ENCODE measurements at places on chromosomes 5 and 9.

GRCh38 chr5:133427121-133427777 lies 185.1 kb downstream of the FSTL4 start:
- DNase-seq: no peak

DNA sequence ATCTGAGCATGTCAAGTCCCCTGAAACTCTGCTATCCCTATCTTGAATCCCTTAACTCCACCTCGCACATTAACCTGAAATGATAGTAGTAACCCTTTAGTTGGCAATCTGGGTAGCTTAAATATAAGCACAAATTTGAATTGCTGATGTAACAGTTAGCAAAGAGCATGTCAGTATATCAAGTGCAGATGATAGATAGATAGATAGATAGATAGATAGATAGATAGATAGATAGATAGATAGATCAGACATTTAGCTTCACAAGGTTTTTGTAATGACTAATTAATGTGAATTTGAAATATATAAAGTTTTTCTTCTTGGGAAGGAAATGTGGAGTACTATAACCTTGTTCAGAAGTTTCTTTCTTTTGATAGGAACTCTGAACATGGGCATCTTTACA lies 30.4 kb upstream of the KIF2A start:
- DNase-seq: no peak

DNA sequence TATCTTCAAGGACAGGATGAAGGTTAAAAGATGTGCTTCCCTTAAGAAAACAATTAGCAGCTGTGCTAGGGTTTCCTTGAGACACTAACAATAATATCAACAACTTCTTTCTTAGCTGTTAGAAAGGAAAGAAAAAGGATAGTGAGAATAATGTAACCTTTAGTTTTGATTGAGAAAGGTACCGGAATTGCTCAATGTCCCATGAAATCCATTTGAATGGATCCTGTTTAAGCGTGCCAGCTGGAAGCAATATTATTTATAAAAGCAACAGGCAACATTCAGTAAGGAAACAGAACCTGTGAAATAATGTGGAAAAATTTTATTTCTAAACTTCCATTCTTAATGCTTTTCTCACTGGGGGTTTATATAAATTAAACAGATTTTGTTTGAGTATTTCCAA lies 120.9 kb downstream of the CCDC192 start:
- no peak for DNase-seq

GRCh38 chr5:43601454-43602260 lies 1.3 kb upstream of the NNT start:
- no peak for DNase-seq

- DNase-seq: no peak
Measured at GRCh38 chr5:71600783-71601182, 13.6 kb downstream of the MCCC2 start.

GRCh38 chr9:136170006-136170901 lies 34.7 kb downstream of the LHX3 start:
- no peak for DNase-seq

DNA sequence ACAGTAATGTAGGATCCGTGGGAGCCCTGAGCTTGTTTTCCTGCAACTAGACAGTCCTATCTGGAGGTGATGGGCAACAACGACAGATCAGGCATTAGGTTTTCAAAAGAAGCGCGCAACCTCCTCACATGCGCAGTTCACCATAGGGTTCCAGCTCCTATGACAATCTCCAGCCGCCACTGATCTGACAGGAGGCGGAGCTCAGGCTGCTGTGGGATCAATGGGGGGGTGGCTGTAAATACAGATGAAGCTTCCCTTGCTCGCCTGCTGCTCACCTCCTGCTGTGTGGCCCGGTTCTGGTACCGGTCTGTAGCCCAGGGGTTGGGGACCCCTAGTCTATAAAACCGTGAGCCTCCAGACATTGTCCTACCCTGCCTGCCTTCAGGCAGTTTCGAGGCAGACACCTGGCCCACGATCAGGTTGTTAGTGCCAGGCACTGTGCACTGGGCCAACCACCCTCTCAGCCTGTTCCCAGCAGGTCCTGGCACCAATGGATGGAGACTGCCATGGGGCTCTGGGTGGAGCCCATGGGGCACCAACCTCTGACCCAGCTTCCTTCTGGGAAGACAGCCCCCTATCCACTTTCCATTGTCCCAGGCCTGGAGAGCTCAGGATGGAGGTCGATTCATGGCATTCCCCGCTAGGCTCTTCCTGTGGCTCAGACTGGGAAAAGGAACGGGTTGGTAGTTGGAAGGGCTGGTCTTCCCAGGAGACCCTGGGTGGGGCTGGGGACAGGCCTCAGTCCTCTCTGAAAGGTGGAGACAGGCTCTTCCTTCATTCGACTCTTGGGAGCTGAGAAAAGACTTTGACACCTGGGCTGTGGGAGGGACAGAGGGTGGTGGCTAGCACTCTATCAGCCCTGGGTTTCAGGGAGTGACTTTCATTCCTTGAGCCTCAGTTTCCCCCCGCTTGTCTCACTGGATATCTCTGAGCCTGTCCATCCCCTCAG lies 1.7 kb downstream of the ENDOG start:
- no peak for DNase-seq

DNA sequence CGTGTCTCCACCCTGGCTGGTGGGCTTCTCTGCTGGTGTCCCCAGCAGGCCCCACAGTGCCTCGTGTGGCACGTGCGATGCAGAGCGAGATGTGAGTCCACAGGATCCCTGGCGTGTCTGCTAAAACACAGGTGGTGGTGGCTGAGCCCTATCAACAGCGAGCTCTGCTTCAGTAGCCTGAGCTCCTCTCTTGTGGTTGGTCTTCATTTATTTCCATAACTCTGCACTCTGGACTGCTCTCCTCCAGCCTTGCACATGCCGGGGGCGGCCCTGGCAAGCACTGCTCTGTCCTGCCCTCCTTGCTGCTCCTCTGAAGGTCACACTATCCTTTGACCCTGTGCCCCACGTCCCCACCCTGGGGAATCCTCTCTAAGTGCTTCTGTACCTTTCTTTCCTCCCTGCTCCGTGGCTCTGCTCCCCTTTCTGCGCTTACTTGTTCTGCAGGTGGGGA lies 59.2 kb downstream of the NSUN2 start:
- DNase-seq: no peak

DNA sequence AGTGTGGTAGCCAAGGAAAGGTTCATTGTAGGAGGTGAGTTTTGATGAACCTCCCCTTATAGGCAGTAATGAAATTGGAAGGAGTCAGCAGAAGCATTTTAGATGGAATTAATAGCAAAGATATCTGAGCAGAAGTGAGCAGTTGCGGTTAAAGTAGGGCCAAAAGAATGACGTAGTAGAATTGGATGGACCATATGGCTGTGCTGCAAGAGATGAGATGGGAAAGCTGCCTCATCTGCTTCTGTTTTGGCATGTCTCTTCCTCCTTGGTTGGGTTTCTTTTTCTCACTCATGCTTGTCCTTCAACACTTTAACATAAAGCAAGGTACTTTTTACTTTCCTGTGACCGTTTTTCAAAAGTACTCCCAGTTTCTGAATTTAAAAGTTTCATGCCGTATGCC lies 55.8 kb downstream of the AQP7 start:
- no peak for DNase-seq

DNA sequence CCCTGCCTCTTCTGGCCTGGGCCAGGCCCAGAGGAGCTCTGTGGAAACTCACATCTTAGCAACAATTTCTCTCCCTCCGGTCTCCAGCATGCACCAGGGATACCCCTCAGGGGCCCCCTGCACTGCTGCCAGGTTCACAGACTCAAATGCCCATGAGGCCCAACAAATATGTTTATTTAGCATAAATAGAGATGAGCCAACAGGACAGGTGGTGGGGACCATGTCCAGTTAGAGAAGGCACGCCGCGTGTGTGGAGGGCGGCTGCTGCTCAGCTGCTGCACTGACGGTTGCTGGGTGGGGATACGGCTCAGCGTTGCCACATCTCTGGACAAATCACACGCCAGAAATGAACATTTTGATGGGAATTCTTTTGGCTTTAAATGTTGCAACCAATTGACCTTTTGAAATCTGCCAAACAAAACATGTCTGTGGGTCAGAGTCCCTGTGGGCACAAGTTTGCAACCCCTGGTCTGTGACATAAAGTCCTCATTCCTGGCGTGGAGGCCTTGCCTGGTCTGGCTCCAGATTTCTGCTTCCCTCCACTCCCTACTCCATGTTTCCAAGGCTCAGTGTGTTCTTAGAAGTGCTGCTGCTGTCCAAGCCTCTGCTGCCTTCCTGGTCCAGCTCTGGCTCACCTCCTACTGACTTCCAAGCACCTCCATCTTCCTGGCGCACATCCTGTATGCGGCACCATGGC lies 88.9 kb downstream of the AMBP start:
- DNase-seq: no peak

DNA sequence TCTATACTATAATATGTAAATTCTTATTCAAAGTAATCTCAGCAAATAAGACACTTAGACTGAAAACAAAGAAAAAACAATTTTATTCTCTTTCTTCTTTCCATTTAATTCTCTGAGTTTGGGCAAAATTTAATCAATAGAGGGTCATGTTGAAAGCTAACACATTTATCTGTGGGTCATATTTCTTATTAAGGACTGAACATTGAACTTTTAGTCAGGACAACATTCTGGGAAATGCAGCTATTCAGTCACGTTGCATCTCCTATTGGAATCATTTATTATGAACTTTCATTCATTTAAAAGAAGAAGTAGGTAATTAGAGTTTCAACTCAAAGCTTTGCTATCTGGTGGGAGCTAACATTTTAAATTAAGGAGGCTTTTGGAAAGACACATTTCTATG lies 372.5 kb downstream of the MAN2A1 start:
- no peak for DNase-seq

DNA sequence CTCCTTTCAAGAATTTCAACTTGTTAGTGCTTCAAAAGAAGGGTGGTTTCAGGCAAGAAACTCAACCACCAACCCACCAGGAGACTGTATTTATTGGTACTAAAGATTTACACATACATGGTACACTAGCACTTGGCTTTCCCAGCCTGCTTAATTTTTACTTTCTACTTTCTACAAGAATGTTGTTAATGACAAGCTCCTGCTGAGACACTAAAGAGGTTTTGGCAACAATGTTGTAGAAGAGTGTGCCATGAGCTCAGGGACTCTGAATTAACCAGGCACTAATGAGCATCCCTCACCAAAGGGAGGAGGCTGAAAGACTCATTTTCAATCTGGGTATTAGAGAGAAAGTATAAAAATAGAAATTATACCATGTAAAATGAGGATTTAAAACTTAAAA lies 195.0 kb downstream of the KIAA0825 start:
- no peak for DNase-seq

DNA sequence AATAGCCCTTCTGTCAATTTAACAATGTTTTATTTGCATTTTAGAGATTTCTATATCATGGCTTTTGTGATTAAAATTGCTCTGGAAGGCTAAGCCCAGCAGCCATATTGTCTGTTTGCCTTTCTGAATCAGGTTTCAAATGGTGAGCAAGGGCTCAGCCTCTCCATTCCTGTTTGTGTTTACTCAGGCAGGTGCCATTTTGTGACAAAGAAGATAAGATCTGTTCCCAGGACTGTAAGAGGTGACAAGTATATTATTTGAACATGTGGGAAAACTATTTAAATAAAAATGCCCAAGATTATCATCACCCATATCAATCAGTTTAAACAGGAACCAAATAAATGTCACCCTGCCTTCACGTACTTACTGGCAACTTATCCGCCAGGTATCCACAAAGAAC lies 641.3 kb upstream of the KLF4 start:
- DNase-seq: no peak

GRCh38 chr9:134294153-134295071 lies 31.8 kb upstream of the RXRA start:
- DNase-seq: no peak
